ENCODE measurements at places on chromosomes 7 and 10.

- peak; percentile 3 for DNase-seq
Observed at GRCh38 chr10:86684331-86685097, 16.2 kb downstream of the LDB3 start.

GRCh38 chr7:65230231-65230630, 143.4 kb upstream of the ZNF92 start:
- no peak for DNase-seq

DNA sequence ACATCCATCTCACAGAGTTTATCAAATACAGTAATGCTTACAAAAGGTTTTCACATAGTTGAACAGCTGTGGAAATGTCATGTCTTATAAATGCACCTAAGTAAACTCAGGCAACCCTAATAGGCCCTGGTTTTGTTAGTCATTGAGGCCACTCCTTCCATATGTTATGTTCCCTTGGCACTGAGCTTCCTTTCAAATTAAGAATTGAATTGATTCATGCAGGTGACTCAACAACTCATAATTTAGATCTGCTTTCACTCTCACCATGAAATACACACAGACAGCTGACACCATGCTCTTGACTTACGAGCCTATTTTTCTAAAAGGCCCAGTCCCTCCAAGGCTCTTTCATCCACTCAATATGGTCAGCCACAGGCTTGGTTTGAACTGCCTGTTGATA, 476.9 kb downstream of the KCNMA1 start:
- DNase-seq = peak; percentile 49

GRCh38 chr7:114823290-114823689, 98.6 kb upstream of the MDFIC start:
- no peak for DNase-seq

DNA sequence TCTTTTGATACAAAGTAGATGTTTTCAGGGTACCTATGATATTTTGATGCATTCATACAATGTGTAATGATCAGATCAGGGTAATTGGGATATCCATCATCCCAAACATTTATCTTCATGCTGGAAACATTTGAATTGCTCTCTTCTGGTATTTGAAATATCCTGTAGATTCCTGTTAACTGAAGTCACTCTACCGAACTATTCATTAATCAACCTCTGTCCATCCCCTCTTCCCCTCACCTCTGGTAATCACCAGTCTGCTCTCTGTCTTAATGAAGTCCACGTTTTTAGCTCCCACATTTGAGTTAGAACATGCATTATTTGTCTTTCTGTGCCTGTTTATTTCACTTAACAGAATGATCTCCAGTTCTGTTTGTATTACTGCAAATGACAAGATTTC, 11.3 kb downstream of the MTG1 start:
- no peak for DNase-seq

GRCh38 chr10:110404413-110404812, 93.3 kb upstream of the DUSP5 start:
- DNase-seq = no peak

- DNase-seq = no peak
Observed at GRCh38 chr10:66819691-66820090, 106.1 kb upstream of the LRRTM3 start.

DNA sequence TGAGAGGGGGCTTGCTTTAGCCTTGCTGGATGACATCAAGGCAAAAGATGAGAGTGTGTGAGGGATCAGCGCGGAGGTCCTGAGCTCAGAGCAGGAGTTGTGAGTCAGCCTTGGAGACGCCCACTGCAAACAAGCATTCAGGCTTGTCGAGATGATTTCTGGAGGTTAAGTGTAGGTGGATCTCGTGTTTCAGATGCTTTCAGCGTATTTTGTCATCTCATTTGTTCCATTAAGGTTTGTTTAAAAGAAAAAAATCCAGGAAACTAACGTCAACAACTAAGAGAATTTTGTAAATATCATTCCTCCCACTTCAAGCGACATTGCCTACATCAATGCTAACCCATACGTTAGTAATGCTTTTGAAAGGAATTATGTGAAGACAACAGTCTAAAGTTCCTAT, 715.4 kb upstream of the NRP1 start:
- no peak for DNase-seq

- no peak for DNase-seq
Observed at GRCh38 chr10:58648131-58648530, 135.5 kb downstream of the BICC1 start.

- no peak for DNase-seq
Observed at GRCh38 chr10:70034232-70034631, 18.4 kb upstream of the MACROH2A2 start.

Measured in GM04503 (cell line).